ENCODE measurements at places on chromosomes 12 and 14.

GRCh38 chr12:38875586-38876228 is 29.7 kb downstream of the CPNE8 start:
- DNase-seq = no peak

GRCh38 chr12:104462931-104463339 is 6.2 kb downstream of the CHST11 start:
- peak; percentile 79 for DNase-seq

DNA sequence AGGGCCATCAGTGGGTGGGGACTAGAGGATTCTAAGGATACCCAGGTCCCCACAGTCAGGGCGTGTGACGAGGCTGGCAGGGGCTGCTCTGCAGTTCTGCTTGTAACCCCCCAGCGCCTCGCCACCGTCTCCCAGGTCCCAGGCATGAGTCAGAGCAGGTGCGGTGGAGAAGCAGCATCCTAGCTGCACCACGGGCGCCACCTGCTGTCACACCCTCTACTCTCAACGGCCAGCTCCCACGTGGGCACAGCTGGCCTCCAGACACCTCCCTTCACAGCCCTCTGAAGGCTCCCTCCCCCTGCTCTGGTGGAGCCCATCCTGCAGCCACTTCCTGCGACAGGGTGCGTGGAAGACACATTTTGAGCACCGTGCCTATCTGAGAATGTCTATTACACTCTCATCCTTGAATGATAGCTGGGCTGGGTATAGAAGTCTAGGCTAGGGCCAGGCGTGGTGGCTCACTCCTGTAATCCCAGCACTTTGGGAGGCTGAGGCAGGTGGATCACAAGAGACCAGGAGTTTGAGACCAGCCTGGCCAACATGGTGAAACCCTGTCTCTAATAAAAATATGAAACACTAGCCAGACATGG is 6.9 kb upstream of the NUDT14 start:
- no peak for DNase-seq

- no peak for DNase-seq
These were observed 76.7 kb downstream of the MED13L start for GRCh38 chr12:116200812-116201211.

GRCh38 chr12:121812921-121813896 is 9.4 kb downstream of the SETD1B start:
- DNase-seq = no peak

- no peak for DNase-seq
These were observed 7.0 kb upstream of the TNS2 start for GRCh38 chr12:53042607-53043454.

DNA sequence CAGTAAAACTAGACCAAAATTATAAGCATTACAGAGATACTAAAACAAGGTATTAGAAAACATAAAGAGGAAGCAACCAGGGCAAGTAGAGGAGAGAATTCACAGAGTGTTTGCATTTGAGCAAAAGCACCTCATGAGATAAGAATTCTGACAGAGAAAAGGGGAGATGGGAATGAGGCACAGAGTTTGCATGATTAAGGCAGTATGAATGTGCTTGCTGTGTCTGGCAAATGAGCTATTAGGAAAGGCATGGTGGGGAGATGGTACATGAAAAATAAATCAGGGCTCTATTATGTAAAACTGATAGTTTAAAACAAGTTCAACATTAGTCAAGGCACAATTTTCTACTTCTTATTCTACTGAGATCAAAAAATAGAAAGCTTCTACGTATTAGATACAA is 23.1 kb downstream of the GARIN6 start:
- DNase-seq = no peak

- no peak for DNase-seq
These were observed 58.0 kb downstream of the ZNF664 start for GRCh38 chr12:124031058-124031457.

GRCh38 chr12:80157645-80158044 is 58.3 kb downstream of the OTOGL start:
- no peak for DNase-seq

DNA sequence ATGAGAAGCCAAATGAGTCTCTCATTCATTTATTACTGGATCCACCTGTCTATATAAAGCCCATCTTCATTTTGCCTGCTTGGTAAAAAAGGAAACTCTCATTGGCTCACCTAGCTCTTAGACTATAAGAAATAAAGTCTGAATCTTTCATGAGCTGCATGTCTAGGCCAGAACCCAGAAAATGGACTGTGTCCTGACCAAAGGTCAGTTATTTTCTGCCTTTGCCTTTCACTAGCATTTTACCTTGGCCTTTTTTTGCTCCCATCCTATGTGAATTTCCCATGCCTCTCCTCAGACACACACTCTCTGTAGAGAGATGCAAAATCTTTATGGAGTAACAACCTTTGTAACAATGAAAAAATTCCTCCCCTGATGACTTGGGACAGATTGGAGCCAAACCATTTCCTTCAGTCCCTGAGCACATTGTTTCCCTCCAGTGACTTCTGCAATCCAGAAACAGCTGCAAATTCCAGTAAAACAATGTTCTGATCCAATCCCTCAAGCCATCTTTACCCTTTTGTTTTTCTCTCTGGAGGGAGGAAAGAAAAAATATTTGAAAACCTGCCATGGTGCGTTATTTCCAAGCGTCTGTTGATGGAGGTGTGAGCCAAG is 33.6 kb upstream of the MAP3K9 start:
- DNase-seq = no peak

DNA sequence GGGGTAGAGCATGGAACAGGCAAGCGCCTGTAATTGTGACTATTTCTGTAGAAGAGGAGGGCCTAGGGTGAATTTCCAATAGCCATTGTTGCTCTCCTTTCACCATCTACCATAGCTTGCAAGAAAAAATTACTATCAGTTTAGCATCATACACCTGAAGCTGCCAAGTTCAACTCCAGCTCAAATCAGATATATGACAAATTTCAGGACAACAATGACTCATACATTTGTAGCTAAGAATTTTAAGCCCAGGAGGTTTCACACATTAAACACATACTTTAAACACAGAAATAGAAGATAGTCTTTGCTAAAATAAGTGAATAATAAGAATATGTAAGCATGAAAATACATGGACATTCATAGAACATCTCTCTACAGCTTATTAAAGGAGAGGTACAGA is 17.6 kb upstream of the G2E3 start:
- no peak for DNase-seq

DNA sequence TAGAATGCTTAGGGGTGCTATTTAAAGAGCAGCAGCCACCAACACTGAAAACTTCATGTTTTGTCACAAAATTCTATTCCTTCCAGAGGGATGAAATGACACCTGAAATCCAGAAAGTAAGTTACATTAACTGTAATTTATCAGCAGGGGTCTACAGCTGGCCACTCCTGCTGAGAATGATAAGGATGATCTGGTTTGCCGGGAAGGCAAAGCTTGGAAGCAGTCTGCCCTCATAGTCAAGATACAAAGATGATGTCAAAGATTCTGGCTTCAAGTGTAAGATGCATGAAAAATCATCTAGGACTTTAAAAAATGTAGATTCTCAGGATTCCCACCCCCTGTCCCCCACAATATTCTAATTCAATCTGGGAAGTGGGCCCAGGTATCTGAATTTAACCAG is 58.4 kb downstream of the DCAF5 start:
- DNase-seq = no peak

DNA sequence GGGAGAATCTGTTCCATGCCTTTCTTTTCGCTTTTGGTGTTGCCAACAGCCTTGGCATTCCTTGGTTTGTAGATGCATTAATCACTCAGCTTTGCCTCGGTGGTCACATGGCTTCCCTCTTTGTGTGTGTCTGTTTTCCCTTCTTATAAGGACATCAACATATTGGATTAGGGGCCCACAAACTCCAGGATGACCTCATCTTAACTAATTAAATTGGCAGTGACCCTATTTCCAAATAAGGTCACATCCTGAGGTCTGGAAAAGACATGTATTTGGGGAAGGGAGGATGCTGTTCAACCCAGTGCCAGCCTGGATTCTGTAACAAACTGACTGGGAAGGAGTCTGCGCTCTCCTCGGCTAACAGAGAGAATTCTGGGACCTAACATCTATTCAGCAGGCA is 365.7 kb upstream of the FKBP4 start:
- no peak for DNase-seq

GRCh38 chr12:71440345-71440762 is 756 bp downstream of the LGR5 start:
- DNase-seq = no peak

- DNase-seq = no peak
These were observed 17.7 kb downstream of the ERP27 start for GRCh38 chr12:14920475-14921126.

DNA sequence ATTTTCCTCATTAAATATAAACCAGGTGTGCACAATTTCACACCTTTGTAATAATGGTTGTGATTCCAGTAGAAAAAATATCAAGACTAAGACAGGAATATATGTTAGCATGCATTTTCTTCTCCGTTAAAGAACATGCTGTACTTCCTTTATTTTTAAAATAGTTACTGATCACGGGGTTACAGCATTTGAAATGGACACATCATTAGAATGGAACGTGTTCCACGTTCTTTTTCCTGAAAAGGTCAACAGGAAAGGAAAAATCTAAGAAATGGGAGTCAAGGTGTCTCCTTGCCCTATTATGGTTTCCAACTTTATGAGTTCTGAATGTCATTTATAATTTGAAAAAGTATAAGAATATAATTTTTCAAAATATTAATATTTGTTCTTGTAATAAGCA is 1325.7 kb downstream of the SLC16A7 start:
- no peak for DNase-seq

GRCh38 chr14:92922155-92922735 is 705 bp upstream of the CHGA start:
- DNase-seq = no peak

GRCh38 chr14:59754256-59754655 is 116.3 kb downstream of the RTN1 start:
- no peak for DNase-seq

- no peak for DNase-seq
These were observed 106.6 kb upstream of the AMN1 start for GRCh38 chr12:31835276-31835882.

GRCh38 chr12:83473408-83474095 is 786.8 kb downstream of the TMTC2 start:
- no peak for DNase-seq

DNA sequence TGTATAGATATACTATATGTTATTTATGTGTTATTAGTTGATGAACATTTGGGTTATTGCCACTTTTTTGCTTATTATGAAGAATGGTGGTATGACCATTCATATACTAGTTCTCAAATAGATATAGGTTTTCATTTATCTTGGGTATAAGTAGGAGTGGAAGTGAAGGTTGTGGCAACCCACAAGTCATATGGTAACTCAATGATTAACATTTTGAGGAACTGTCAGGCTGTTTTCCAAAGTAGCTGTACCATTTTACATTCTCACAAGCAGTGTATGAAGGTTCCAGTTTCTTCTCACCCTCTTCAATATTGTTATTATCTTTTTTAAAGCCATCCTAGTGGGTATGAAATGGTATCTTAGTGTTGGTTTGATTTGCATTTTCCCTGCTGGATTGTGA is 19.0 kb upstream of the MSRB3 start:
- no peak for DNase-seq

GRCh38 chr14:70014406-70015095 is 135.3 kb downstream of the SMOC1 start:
- DNase-seq = no peak

- no peak for DNase-seq
These were observed 257.8 kb upstream of the CCDC196 start for GRCh38 chr14:66228267-66228970.

DNA sequence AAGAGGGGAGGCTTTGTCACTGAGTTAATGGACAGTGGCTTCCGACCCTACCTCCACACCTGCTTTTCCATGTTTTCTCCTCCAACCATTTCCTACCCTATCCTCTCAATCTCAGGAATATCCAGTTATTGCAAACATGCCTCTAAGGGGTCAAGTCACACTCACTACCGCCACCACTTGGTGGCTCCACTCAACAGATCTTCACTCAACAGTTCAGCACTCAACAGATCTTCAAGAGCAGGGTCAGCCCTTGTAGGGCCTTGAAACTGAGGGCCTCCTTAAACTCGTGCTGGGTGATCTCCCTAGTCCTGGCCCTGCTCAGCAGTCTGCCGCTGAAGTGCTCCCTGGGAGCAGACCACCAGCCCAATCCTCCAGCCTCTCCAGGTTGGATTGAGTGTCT is 14.2 kb downstream of the ZNF641 start:
- no peak for DNase-seq

- no peak for DNase-seq
These were observed 1176.7 kb upstream of the SEL1L start for GRCh38 chr14:82710267-82710841.

GRCh38 chr12:1927051-1927680 is 8.7 kb upstream of the CACNA2D4 start:
- peak; percentile 46 for DNase-seq

GRCh38 chr14:53894456-53894855 is 62.2 kb downstream of the BMP4 start:
- no peak for DNase-seq

DNA sequence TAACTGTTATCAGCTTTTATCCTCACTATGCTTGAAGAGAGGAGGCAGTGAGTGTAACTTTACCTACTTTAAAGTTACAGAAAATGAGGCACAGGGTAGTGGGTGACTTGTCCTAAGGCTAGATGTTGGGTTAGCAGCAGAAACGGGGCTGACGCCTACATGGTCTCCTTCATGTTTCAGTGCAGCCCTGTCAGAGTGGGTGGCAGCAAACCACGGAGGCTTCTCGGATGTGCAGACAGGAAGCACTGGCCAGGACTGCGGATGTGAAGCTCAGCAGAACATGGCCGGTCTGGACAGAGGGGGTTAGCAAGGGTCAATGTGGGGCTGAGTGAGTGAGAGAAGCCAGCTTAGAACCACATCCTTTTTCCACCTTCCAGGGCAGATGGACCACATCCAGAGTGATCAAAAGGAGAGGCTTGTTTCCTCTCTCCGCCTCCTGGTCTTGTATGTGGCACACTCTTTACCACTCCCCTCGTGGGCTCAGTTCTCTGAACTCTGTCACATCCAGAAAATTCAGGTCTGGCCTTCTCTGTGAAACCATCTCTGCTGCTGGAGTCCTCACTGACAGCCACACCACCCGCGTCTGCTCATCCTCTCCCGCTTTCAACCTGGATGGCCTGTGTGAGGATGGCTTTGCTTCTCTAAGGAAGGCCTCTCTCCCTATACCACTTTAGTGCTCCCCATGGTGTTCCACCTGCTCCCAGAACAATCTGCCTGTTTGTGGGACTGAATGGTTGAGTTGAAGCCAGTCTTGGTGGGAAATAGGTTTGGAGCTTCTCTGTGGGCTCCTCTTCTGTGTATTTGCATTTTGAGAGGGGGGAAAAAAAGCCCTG is 14.1 kb downstream of the SUSD6 start:
- DNase-seq = peak; percentile 90

DNA sequence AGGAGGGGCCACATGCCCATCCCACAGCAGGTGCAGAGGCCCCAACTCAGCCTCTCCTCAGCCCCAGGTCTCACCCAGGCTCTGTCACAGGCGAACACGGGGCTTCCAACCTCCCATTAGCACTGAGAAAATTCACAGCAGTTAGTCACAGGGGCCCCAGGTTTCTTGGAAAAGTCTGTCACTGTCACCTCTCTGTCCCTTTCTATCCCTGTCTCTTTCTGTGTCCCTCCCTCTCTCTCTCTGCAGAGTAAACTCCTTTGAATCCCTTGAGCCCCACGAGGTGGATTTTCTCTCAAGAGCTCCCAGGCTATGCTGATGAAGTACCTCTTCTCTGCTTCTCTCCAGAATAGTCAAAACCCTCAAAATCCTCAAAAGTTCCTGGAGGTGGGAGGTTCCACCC is 14.0 kb upstream of the ENDOU start:
- DNase-seq = no peak

GRCh38 chr14:53306267-53306721 is 153.2 kb upstream of the DDHD1 start:
- DNase-seq = peak; percentile 75

All from activated effector memory CD4-positive, alpha-beta T cell treated with anti-CD3 and anti-CD28 coated beads, Interleukin-2, amount 50 U/mL, for 16 hours (primary cell).